ENCODE measurements at places on chromosomes 4 and X. TPM values are rescaled to one million over a fixed set of nuclear protein-coding genes. Genes with fewer than 3 reads are reported as not detected.

FGG gene
- 3.1 TPM for total RNA-seq

ATP2B3 gene
- 7.2 TPM for total RNA-seq

STK32B gene
- 25.9 TPM for total RNA-seq

MMRN1 gene
- total RNA-seq = 2.5 TPM

FAM184B gene
- total RNA-seq = 3.6 TPM

DCAF12L2 gene
- total RNA-seq = 9.0 TPM

PLK4 gene
- total RNA-seq = 11.7 TPM

TMEM271 gene
- 23.6 TPM for total RNA-seq

NKX3-2 gene
- not detected for total RNA-seq

ENPP6 gene
- total RNA-seq = 0.94 TPM

CLDN22 gene
- total RNA-seq = not detected

DNA sequence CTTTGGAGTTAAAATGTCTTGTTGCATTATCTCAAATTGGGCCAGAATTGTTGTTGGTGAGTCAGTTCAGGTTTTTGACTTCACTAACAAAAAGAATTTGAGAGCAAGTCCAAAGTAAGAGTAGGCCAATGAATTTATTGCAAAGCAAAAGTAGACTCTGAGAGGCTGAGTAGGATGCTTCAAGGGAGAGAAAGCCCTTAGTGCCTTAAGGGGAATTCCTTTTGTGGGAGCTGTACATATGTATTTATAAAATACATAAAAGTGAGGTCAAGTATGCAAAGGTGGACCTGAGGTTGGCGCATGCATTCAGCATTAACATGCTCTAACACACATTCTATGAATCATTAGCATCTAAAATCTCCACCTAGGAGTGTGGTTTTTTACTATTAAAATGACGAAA, 565.4 kb downstream of the GRXCR1 start:
- no peak for DNase-seq

- no peak for DNase-seq
These were observed 8.0 kb upstream of the FNIP2 start for GRCh38 chr4:158760866-158761265.

DNA sequence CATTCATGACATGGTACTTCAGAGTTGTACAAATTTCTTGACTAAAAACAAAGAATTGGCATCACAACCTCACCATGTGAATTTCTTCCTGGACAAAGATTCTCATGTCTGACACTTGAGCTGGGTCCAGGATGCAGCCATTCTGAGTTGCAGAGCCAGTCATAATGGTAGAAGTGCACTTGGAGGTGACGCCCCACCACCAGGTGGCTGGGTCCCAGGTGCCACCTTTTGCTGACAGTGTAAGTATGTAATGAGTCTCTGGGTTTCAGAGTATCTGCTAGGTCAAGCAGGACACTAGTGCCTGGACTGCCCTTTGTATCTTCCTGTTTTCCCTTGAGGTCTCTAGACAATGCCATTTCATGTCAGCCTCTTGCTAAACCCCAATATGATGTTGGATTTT, 36.6 kb upstream of the WDR1 start:
- no peak for DNase-seq

DNA sequence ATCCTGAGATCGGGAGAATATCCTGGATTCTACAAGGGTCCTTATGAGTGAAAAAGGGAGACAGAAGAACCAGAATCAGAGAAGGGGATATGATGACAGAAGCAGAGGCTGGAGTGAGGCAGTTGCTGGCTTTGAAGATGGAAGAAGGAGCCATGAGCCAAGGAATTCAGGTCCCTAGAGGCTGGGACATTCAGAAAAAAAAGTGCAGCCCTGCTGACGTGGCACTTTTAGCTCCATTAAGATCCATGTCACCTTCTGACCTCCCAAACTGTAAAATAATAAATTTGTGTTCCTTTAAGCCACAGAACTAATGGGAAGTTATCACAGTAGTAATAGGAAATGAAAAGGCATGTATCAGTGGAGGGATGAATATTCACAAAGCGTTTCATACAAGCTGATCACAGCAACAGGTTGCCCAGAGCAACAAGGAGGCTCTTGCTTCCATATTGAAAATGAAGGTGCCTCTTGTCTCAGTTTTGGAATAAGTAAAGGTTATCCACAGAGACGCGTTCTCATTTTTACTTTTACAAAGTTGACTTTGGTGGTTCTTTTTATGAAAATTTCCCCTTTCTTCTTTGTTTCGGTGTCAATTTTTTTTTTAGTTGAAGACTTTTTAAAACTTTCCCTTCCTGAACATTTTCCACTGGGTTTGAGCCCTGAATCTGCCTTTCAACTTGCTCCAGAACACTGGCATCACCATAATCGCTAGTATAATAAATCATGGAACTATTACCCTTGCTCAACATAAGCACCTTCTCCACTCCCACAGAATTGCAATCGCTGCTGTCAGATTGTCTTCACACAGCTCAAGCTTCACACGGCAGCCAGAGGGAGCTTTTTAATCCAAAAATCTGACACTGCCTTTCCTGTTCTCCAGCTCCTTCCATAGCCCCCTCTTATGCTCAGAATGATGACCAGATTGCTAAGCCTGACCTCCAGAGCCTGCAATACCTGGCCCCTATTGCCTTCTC, 127.6 kb upstream of the RBPJ start:
- no peak for DNase-seq

DNA sequence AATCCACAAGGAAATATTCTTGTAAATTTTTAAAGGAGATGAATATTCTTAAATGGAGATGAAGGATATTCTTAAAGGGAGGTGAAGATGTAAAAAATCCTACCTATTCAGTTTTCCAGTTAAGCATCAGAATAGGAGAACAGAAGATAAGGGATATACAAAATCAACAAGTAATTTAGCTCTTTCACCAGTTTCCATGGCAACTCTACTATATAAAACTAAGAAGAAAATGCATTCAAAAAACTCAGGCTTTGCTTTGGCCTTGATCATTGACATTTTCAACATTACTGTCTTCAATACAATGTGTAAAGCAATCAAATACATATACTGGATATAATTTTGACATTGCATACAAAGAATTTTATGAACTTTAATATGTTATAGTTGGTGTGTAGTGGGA, 622.7 kb upstream of the GRID2 start:
- no peak for DNase-seq

DNA sequence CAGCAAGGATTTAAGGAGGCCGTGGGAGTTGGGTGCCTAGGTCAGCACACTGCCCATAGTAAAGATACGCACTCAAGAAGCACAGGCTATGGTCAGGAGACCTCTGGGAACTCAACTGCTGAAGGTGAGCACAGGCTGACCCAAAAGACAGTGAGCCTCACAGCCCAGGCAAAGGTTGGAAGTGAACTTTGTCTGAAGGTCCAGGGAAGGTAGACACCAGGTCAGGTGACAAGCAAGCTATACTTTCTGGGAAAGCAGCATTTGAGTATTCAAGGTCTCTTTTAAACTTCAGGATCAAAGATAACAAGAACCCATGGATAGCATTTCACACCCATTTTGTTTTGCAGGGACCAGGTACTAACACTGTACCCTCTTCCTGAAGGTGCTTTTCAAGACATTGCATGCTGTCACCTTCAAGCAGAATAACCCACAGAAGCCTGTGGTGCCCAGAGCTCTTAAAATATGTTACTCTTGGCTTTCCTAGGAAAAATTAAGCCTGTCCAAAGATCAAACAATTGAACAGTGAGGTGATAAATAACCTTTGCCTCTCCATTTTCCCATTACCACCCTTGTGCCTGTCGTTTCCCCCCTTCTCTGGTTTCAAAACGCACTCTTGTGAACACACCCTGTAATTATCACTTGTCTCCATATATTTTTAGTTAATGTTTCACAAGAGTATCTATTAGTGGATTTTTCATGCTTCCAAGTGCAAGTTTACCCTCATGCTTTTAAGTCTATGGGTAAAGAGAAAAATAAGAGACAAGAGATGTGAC, 3.4 kb upstream of the S100G start:
- no peak for DNase-seq

GRCh38 chr4:186027405-186027804, 41.6 kb upstream of the TLR3 start:
- DNase-seq = no peak

DNA sequence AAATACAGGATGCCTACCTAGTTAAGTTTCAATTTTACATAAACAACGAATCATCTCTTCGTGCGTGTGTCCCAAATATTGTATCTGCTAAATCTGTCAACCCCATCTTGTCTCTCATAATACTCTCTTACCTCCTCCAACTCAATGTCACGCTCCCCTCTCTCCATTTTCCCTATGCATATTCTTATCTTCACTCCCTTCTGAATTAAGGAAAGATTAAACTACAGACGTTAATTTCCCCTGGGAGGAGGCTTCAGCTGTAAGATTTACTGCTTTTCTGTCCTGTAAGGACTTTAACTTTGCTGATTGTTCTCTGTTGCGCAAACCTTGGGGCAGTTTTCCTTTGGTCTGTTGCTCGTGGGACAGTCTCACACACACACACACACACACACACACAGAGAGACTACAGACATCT, 455 bp upstream of the ABCB7 start:
- DNase-seq = no peak

DNA sequence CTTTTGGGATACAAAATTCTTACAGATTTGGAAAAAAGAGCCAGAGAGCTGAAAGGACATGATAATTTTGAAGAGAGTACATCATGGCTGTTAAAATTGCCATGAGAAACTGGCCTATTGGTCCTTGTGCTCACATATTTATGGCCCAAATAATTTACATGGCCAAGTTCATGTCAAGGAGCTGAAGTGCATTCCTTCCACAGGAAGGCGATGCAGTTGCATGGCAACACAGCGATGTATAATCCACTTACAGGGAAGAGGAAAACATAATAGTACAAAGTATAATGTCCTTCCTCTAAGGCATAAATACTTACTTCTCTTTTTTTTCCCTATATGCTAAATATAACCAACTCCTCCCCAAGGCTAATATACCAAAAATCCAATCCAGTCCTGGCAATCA, 914.5 kb upstream of the AGA start:
- DNase-seq = no peak

DNA sequence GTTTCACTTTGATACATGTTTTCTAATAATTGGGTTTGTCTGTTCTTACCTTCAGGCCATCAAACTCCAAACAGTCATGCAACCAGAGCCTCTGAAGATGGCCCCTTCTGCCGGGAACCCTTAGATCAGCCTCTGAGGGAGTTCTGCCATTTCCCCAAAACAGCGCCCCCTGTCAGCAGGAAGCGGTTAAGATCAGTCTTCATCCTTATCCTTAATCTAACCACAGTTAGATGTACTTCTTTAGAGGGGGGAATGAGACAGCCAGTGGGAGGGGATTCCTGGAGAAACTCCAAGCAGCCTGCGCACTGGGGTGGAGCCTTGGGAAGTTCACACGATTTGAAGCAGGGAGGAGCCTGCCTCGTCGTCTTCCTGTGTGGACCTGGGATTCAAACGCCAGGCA, 185.4 kb downstream of the INPP4B start:
- no peak for DNase-seq

- DNase-seq = no peak
These were observed 87.5 kb downstream of the LEF1 start for GRCh38 chr4:108081256-108081655.

GRCh38 chr4:177119021-177119471, 190.6 kb upstream of the NEIL3 start:
- no peak for DNase-seq

DNA sequence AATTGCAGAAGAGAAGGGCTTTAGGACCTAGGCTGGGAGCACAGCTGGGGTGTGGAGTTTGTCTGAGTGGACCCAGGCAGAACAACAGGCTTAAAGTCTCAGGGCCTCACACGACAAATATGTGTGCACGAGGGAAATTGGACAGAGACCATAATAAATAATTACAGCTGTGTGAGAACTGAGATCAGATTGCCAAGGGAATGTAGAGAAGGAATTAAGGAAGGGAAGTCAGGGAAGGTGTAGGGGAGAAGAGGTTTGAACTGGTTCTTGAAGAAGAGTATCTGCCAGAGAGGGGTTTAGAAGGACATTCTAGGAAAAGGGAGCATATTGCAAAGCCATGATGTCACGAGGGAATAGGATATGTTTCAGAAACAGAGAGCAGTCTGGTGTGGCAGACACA, 120.7 kb upstream of the TSPAN5 start:
- no peak for DNase-seq

- no peak for DNase-seq
These were observed 87.3 kb downstream of the CAMK2D start for GRCh38 chr4:113674251-113674650.

- DNase-seq = no peak
These were observed 225.0 kb upstream of the PUDP start for GRCh38 chrX:7372825-7373525.

DNA sequence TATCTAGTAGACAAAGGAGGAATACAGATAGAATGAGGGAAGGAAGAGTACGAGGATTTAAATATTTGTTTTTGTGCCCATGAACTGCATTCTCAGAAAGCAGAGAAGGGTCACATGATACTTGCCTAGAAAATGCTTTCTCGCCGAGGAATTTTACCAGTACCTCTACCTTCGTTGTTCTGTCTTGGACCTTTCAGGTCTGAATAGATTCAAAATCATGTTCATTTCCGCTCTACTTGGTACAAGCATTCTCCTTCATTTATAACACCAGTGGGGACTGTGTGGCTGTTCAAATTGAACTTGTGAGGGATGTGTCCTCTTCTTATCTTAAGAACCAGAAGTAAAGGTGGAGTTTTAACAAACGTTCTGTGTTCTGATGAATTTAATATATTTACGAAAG, 1.9 kb downstream of the USP38 start:
- no peak for DNase-seq

GRCh38 chr4:114512595-114513295, 85.9 kb upstream of the UGT8 start:
- DNase-seq = no peak

- no peak for DNase-seq
These were observed 122.6 kb upstream of the CXorf66 start for GRCh38 chrX:140087875-140088274.

DNA sequence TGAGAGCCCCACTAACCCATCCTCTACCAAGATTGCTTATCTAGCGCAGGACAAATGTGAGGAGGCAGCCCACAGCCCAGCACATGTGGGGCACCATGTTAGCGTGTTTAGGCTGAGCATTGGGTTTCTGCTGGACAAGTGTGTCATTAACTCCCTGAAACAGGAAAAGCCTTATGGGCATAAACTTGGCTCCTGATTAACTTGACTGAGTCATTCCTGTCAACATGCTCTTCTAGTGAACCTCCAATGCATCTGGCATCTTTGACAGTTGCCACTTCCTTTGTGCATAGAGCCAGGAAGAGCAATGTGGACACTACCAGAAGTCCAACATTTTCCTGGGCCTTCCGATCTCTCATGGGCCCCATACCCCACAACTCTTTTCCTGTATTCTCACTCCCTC, 2.5 kb downstream of the SPIN2A start:
- no peak for DNase-seq

GRCh38 chr4:31089815-31090214, 369.6 kb downstream of the PCDH7 start:
- no peak for DNase-seq

GRCh38 chrX:108224727-108225621, 133.4 kb downstream of the ATG4A start:
- DNase-seq = no peak

- no peak for DNase-seq
These were observed 109.3 kb downstream of the ADRA2C start for GRCh38 chr4:3875466-3875865.

GRCh38 chr4:77028246-77028645, 47.5 kb downstream of the CCNI start:
- no peak for DNase-seq
